ENCODE measurements at places on chromosomes 13 and 19.

DNA sequence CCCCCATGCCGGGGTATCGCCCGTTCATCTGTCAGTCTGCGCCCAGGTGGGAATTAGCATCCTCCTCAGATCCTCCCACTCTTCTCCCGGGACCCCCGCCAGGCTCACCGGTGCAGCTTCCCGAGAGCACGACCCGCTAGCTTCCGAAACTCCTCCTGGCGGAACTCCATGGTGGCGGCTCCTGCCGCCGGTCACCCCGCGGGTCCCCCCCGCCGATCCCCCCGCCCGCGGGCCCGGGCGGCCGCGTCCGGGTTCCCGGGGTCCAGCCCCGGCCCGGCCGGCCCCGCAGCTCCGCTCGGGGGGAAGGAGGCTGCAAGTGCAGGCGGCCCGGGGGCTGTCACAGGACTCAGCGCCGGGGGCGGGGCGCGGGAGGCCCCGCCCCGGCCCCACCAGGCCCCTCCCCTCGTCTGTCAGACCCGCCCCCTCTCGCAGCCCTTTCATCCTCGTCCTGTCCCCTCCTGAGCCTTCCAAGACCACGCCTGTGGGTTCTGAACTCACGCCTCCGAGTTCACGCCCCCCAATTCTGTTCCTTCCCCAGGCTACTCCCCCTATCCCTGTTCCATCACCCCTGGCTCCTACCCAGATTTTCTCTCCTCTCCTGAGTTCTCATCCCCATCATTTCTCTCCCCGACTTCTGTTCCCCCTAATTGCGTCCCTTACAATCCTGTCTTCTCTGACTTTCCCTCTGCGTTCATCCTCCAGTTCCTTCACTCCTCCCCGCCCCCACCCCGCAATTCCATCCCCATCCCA is at the start of gene SLC17A7:
SLC17A7 (minus strand) TSS at position 318 of the 750 bp plus-strand sequence; CDS start at position 170, 148 bp downstream.
- no peak for DNase-seq

GRCh38 chr19:42129399-42130253 is 2.6 kb downstream of the POU2F2 start:
- no peak for DNase-seq

GRCh38 chr13:64078025-64078424 is 2662.4 kb upstream of the PCDH20 start:
- no peak for DNase-seq

DNA sequence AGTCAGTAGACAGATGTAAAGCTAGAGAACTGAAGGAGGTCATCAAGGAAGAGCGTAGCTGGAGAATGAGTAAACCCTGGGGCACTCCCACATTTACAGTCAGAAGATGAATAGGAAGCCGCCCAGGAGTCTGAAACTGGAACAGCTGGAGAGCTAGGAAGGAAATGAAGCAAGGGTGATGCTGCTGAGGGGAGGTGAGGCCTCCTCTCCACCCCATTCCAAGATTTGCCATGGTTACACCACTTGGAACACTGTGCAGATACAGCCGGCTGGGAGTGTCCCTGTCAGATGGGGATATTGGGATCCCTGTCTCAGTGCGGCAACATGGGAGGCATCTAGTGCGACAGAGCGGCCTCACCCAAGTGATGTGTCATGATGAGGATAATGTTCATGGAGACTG is 51.8 kb upstream of the GPI start:
- DNase-seq: no peak

GRCh38 chr13:49370371-49370770 is 73.5 kb downstream of the CAB39L start:
- no peak for DNase-seq

- DNase-seq: peak; percentile 30
These were observed 27.4 kb upstream of the VN1R4 start for GRCh38 chr19:53294786-53295441.

- peak; percentile 94 for DNase-seq
These were observed 11.9 kb downstream of the SELENOW start for GRCh38 chr19:47790398-47790814.

DNA sequence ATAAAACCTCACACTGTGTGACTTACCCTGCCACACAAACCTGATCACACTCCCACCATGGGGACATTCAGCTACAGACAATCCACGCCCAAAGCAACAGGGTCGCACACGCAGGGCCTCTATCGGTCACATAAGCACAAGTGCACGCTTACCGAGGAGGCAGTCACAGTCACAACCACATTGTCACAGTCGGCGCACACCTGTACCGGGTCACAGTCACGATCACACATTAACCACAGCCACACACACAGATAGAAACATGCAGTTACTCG is 579 bp downstream of the ZNF566 start:
- no peak for DNase-seq

- no peak for DNase-seq
These were observed 273.5 kb downstream of the SHISA2 start for GRCh38 chr13:25778365-25778764.

- no peak for DNase-seq
These were observed 20.8 kb upstream of the ASPDH start for GRCh38 chr19:50534478-50534877.

DNA sequence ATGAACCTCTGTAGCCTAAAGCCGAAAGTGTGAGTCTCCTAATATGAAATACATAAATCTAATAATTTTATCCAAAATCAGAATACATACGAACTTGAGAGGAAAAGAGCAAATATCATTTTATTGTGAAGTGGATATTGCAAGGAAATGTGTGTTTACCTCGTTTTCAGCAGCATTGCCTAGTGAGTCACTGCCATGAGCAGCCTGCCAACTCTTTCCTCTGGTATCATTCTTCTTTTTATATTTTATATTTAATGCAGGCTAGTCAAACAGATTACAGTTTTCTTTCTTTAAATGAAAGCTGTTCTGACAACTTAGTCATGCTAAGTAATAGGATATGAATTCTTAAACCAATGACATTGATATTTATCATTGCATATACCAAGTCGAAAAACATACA is 44.2 kb downstream of the EDNRB start:
- no peak for DNase-seq

DNA sequence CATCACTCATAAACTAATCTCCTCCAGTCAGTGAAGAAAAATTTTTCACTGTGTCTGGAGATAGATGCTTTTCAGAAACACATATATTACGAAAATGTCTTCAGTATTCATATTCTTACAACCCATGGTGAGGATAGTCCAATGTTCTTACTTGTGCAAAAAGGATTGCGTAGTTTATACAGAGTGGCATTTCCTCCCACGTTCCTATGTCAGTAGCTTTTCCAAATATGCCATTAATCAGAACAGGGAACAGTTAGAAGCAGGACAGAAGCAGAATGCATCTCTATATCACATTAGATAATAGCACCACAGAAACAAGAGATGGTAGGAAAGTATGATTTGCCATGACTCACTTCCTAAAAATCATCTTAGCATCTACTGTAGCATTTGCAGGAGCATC is 282.9 kb downstream of the SLITRK5 start:
- no peak for DNase-seq

GRCh38 chr13:101144808-101145419 is 271.4 kb downstream of the NALCN start:
- DNase-seq: no peak

DNA sequence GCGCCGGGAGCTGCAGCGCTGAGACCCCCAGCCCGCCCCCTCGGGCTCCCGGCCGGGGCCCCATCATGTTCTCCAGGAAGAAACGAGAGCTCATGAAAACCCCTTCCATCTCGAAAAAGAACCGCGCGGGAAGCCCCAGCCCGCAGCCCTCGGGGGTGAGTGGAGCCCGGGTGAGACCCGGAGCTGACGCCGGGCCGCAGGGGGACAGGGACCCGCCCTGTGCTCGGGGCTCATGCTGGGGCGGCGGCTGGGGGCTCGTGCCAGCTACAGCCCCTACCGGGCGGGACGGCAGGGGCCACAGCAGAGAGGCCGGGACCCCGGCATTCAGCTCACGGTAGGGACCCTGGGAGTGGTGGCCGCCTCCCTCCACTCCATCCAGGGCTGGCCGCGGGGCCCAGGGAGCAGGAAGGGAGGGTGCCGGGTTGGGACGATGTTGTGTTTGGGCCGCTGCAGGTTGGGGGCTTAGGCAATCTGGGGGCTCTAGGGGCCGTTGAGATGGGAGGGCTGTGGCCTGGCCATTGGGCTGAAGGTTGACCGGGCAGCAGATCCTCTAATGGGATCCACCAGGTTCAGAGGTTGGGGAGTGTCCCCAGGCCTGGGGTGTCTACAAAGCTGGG is 482 bp downstream of the ARHGAP45 start:
- DNase-seq: no peak

DNA sequence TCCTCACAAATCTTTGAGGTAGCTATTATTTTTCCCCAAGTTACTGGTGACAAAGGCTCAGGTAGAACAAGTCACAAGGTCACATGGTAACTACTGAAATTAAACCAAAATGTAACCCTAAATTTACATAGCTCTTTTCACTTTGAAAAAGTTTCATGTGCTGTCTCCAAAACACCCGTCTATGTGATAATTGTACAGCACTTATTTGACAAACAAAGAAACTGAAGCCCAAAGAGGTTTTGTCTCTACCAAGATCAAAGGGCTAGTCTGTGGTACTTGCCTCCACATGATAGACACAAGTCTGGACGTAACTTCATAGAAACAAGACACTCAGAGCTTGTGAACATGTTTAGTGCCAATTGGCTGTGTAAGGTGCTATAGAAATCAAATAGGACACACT is 108.3 kb downstream of the SACS start:
- DNase-seq: no peak

DNA sequence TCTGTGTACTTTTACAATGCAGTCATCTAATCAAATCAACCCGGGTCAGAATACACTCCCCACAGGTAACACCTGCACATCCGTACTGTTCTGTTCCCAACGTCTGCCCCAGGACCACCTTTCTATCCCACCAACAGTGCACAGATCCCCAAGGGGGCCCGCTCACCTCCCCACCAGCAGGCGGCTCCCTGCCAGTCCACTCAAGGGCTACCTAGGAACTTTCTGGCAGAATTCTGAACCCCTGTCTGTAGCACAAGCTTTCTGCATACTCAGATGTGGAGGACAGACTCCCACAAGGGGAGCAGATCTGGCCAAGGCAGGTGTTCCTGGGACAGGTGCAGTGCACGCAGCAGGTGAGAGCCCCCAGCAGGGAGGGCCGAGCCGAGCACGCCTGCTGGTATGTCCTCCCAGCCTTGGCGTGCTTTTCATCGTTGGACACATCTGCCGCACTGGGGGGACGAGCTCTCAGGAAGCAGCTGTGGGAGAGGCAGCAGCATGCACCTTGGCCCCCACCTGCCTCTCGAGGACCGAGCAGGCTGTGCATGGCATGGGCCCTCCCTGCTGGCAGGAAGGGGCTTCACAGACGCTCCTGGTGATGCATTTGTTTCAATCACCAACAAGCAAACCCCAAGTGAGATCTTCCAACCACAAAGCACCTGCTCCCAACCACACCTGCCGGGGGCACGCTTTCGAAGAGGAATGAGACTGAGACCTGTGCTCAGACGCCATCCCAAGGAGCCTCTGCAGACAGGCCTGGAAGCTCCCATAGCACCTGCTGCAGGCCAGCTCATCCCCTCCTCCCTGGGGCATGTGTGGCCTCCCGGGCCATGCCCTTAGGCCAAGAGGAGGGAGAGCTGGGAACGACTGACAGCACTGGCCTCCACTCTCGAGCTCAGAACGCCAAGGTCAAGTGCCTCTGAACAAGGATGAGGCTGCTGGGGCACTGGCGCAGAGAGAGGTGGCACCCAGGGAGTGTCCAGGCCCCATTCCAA is 35.9 kb downstream of the RAB20 start:
- no peak for DNase-seq

DNA sequence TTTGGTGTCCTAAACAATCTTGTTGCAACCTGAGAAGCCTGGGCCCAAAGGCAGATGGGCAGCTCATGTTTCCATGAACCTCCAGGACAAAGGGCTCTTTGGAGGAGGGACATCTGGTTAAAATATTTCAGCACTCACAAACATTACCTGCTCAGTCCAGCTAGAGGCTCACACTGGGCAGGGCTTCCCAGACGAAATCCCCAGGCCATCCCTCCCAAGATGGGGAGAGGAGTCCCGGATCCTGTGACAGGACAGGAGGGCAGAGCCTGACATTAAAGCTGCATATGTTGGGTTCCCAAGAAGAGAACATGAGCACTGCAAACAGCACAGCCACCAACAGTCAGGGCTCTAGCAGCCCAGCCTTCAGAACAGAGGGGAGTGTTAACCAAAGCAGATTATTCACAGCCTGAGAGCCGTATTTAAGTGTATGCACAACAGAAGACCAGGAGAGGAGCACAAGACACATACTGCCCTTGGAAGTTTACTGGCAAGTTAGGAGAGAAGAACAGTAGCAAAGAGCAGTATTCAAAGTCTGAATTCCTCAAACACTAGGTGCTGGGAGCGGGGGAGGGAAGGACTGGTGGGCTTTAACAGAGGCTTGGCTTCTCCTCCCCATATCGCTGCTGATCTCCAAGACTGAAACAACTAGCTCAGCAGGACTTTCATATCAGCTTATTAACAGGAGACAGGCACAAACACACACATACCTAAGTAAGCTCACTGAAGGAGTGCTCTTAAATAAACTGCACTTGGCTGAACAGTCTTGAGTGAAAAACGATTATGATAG is 12.3 kb downstream of the ATP7B start:
- no peak for DNase-seq

Measured in osteocyte (in vitro differentiated cells).